ENCODE measurements at places on chromosomes 6 and 20. TPM values are rescaled to one million over a fixed set of nuclear protein-coding genes. Genes with fewer than 3 reads are reported as not detected.

GRCh38 chr20:8287340-8287739, 155.3 kb downstream of the PLCB1 start:
- no peak overlapping the region for H3K27ac ChIP-seq
- no peaks in the 10 kb centered on the region for H3K27me3 ChIP-seq
- DNase-seq: no peak
- no peaks in the 10 kb centered on the region for H3K4me1 ChIP-seq
- H3K4me3 ChIP-seq: no peak overlapping the region

- H3K4me1 ChIP-seq: peaks cover 11% of the 10 kb centered on the region
- no peaks in the 10 kb centered on the region for H3K27me3 ChIP-seq
- no peak overlapping the region for H3K4me3 ChIP-seq
- H3K27ac ChIP-seq: no peak overlapping the region
- DNase-seq: no peak
- 0 out of 2 replicates have a peak, but pooled peaks cover 3% of the 10 kb centered on the region for H3K36me3 ChIP-seq
Observed at GRCh38 chr6:106197441-106197840, 111.3 kb downstream of the PRDM1 start.

GRCh38 chr6:107695061-107695720, 128.9 kb downstream of the SCML4 start:
- no peaks in the 10 kb centered on the region for H3K36me3 ChIP-seq
- no peak overlapping the region for H3K27ac ChIP-seq
- no peak for DNase-seq
- H3K27me3 ChIP-seq: no peaks in the 10 kb centered on the region
- no peak overlapping the region for H3K4me3 ChIP-seq

DNA sequence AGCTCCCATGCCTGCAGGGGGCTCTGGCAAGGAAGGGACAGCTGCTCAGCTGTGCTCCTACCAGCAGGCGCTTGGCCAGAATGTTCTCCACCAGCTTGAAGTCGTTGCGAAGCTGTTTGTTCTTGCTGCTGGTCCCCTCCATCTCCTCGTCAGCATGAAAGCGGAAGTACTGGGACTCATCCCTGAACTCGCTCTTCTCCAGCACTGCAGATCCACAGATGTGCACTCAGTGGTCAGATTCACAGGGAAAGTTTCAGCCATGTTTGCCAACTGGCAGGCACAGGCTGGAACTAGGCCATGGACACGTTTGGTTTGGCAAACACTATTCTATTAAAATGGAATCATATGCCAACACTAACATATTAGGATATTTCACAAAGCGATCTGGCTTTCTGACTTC, 167.9 kb downstream of the PREX1 start:
- DNase-seq: no peak
- no peaks in the 10 kb centered on the region for H3K27me3 ChIP-seq
- 0 out of 2 replicates have a peak, but pooled peaks cover 3% of the 10 kb centered on the region for H3K36me3 ChIP-seq
- no peak overlapping the region for H3K4me3 ChIP-seq
- no peaks in the 10 kb centered on the region for H3K4me1 ChIP-seq

DNA sequence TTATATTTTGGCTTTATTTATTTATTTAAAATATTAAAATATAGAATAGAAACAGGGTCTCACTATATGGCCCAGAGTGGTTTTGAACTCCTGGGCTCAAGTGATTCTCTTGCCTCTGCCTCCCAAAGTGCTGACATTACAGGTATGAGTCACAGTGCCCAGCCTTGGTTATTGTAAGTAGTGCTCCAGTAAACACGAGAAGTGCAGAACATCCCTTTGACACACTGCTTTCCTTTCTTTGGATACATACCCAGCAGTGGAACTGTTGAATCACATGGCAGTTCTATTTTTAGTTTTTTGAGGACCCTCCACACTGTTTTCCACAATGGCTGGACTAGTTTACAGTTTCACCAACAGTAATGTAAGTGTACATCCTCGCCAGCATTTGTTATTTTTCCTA, 203.9 kb downstream of the PHF3 start:
- H3K4me3 ChIP-seq: no peak overlapping the region
- no peaks in the 10 kb centered on the region for H3K27me3 ChIP-seq
- DNase-seq: no peak
- H3K36me3 ChIP-seq: no peaks in the 10 kb centered on the region

DNA sequence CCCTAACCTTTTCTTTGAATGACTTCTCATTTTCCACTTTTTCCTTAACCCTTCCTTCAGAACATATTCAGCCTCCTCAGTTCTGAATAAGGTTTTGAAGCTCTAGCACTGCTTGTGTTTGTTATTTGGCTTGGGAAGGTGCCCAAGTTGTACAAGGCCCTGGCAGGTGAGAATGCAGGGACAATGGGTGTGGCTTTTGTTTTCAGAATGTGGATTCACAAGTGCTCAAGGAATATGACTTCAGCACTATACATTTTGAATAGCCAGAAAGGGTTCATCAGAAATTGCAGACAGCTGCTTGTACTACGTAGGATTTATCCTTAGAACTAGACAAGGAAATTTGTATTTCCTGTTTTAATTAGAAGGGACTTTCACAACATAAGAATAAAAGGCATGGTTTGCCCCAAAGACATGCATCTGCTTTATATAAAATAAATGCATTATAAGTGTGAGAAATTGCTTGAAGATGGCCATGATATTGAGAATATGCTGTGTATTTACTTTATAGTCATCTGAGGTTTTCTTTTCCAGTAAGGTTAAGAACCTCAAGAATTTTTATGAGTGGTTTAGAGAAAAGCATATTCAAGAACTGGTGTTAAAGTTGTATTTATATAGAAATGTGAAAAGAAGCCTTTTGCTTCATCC, 29.3 kb upstream of the PRDM1 start:
- no peak for DNase-seq
- H3K27me3 ChIP-seq: no peaks in the 10 kb centered on the region
- H3K36me3 ChIP-seq: no peaks in the 10 kb centered on the region

- H3K4me3 ChIP-seq: no peak overlapping the region
- no peak overlapping the region for H3K27ac ChIP-seq
- no peak for DNase-seq
Observed at GRCh38 chr20:57445298-57445697, 54.1 kb downstream of the RBM38 start.

DNA sequence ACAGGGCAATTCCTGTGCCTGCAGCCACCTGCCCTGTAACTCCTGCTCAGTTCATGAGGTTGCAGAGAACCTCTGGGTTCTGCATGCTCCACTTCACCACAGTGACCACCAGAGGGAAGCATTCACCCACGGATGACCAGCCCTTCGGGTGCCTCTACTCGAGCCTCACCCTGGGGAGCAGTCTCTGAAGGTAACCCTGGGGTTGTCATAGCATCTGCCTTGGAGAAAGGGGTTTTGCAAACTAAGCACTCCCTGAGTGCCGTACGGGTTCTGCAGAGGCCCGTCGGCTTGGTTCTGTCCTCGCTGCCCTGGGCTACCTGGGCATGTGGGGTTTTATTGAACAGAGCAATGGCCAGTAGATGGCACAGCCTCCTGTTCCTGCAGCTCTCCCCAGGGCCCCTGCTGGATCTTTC, 10.2 kb upstream of the CST5 start:
- peak; percentile 73 for DNase-seq
- H3K4me3 ChIP-seq: no peak overlapping the region
- no peaks in the 10 kb centered on the region for H3K4me1 ChIP-seq
- H3K36me3 ChIP-seq: no peaks in the 10 kb centered on the region
- no peak overlapping the region for H3K27ac ChIP-seq

GRCh38 chr6:158571826-158572652, 12.1 kb downstream of the TMEM181 start:
- H3K27me3 ChIP-seq: no peaks in the 10 kb centered on the region
- DNase-seq: no peak
- H3K4me3 ChIP-seq: no peak overlapping the region
- no peaks in the 10 kb centered on the region for H3K36me3 ChIP-seq
- peaks cover 13% of the 10 kb centered on the region for H3K4me1 ChIP-seq

- H3K4me1 ChIP-seq: peaks cover 8% of the 10 kb centered on the region
- no peak overlapping the region for H3K4me3 ChIP-seq
- H3K27ac ChIP-seq: no peak overlapping the region
- no peak for DNase-seq
- H3K27me3 ChIP-seq: no peaks in the 10 kb centered on the region
- no peaks in the 10 kb centered on the region for H3K36me3 ChIP-seq
Observed at GRCh38 chr20:43947316-43947710, 32.7 kb downstream of the TOX2 start.

ABHD16B gene
- total RNA-seq: not detected

ANKRD60 gene
- total RNA-seq: not detected

CDSN gene
- total RNA-seq: not detected

FHL5 gene
- total RNA-seq: not detected

HLA-DQA1 gene
- not detected for total RNA-seq
